Mesothelial cell of epicardium (in vitro differentiated cells): ENCODE measurements at places on chromosomes 6 and 20.
A peak's percentile ranks its signal among the peaks of the same experiment; 100 is the strongest.

GRCh38 chr6:37004044-37004980 lies 1.1 kb upstream of the FGD2 start:
- DNase-seq, result no peak

GRCh38 chr6:150443621-150444020 lies 74.8 kb downstream of the IYD start:
- no peak for DNase-seq

DNA sequence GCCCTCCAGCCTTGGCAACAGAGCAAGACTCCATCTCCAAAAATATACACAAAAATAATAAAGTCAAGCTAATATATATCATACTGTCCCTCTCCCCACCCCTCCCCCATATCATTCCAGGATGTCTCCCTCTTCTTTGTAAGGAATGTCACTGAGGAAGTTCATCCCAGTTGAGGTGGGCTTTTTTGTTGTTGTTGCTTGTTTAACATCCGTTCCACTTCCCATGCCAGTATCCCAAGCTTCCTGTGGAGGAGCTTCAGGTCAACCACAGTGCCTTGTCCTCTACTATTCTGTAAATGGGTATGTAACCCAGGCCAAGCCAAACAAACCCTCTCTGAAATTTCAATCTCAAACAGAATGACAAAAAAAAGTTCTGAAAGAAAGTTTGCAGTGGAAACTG lies 19.0 kb upstream of the PTPN1 start:
- no peak for DNase-seq

DNA sequence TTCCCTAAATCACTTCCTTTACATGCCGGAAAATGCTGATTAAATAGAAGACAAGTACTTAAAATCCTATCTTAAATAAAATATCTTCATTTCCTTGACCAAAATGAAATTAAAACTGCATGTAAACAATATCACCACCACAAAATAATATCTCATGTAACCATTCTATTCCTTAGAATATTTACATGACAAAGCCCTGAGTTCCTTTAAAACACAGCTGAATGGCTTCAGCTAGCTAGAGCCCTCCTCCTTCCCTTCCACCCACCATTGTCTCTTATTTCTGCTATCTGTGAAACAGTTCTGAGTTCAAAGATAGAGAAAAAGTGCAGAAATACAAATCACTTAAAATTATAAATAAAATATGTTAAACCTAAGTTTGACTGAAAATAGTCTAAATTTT lies 103.1 kb downstream of the HIVEP2 start:
- DNase-seq, result no peak

DNA sequence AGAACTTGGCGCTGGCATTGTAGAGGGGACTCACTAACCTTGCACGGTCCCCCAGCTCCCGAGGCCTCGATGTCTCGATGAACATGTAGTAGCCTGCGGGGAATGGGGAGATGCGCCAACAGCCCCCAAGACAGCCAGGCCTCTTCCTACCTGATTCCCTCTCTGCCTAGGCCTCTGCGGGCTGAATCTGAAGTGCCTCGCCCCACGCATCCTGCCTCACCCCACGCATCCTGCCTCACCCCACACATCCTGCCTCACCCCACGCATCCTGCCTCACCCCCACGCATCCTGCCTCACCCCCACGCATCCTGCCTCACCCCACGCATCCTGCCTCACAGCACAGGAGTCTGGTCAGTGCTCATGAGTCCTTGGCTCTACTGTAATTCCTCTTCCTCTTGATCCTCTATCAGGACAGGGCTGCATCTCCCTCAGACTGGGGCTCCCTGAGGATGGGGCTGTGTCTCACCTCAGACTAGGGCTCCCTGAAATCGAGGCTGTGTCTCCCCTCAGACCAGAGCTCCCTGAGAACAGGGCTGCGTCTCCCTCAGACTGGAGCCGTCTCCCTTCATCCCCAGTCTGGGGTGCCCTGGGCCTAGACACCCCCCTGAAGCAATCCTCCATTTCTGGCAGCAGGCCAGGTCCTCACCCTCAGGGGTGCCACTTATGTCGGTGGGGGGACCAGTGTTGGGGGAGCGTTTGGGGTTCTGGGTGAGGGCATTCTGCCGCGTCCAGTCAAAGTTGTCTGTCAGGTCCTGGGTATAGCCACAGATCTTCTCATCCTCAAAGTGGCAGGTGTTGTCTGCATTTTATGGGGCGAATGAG lies 53.6 kb downstream of the MDGA1 start:
- DNase-seq, result no peak

DNA sequence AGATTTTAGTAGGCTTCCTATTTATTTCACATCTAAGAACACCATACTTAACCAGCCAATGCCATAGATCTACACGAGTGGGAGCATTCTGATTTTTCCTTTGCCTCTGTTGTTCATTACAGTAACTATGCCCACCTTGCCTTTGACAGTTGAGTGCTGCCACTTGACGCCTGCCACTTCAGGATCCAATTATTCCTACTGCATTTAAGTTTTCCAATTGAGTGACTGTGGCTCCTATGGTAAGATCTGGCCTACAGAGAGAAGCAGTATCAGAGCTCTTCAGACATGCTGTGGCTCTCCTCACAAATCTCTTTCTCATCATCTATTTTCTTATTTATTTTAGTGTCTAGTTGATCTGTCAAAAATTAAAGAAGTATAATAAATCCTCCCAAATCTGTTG lies 403.0 kb upstream of the SPTLC3 start:
- DNase-seq, result no peak

- DNase-seq, result no peak
These were observed 231.9 kb upstream of the SGK1 start for GRCh38 chr6:134549854-134550253.

DNA sequence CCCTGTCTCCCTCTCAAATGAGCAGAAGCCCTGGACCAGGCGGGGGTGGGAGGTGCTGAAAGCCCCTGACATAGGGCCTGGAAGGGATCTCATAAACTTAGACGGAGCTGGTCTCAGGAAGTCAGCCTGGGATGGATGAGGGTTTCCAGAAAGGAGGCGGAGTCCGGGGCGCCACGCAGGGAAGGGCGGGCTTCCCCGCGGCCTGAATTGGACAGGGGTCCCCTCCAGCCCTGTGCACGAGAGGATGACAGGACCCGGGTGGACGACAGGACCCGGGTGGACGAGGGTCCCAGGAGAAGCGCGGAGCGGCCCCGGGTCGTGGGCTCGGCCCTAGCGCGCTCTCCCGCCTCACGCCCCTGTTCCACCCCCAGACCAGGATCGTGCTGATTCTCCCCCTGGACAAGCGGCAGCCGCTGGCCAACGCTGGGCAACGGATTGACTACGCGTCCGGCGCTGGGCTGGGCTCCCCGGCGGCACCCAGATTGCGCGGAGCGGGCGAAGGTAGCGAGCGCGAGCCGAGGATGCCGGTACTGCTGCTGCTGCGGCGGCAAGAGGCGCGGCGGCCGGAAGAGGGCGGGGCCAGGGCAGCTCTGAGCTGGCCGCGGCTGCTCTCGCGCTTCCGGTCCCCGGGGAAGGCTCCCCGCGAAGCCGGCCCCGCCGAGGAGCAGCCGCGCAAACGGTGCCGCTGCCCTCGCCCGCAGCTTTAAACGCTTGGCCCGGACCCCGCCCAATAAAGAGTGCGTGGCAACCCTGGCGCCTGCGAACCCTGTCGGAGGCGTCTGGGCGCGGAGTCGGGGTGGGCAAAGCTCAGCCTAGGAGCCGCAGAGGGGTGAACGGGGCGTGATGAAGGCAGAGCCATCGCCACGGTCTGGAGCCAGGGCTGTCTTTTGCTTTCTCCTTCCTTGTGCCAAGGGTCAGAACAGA lies 1.3 kb downstream of the C20orf144 start:
- peak; percentile 85 for DNase-seq

GRCh38 chr6:99559057-99559456 lies 9.4 kb downstream of the CCNC start:
- no peak for DNase-seq

DNA sequence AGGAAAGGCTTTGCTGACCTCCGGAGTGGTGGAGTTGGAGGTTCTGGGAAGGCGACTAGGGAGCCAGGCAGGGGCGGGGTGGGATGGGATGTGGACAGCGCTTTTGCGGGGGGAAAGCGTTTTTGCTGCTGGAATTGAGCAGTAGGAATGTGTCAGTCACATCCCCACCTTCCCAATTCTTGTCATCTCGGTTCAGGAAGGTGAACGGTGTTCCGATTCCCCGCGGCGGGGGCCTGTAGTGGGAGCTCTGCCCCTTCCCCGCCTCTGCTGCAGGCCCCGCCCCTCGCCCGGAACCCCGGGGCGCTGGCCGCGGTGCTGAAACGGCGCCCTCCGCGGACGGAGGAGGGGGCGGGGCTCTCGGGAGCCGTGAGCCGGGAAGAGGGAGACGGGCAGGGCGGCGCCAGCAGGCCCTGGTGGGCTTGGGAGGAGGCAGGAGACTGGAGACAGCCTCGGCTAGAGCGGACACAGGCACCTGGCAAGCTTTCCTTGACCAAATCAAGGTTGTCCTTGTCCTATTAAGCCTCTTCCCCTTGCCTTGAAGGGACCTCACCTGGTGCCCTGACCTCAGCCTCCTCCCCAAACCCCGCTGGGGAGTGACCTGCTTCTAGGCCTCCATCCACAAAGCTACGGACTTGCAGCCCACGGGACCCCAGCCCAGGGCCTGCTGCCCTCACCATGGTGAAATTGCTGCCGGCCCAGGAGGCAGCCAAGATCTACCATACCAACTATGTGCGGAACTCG lies at the start of gene LHFPL5:
Gene LHFPL5, plus strand, starts transcription at position 357 of the 741 bp plus-strand sequence. Its CDS starts 319 bp downstream, at position 676.
- DNase-seq, result peak; percentile 78

- DNase-seq, result no peak
These were observed 41.0 kb upstream of the GLP1R start for GRCh38 chr6:39007575-39007974.

GRCh38 chr20:21684671-21685070 lies 20.8 kb upstream of the PAX1 start:
- DNase-seq, result no peak

GRCh38 chr6:22737331-22737730 lies 168.0 kb downstream of the HDGFL1 start:
- DNase-seq, result no peak

DNA sequence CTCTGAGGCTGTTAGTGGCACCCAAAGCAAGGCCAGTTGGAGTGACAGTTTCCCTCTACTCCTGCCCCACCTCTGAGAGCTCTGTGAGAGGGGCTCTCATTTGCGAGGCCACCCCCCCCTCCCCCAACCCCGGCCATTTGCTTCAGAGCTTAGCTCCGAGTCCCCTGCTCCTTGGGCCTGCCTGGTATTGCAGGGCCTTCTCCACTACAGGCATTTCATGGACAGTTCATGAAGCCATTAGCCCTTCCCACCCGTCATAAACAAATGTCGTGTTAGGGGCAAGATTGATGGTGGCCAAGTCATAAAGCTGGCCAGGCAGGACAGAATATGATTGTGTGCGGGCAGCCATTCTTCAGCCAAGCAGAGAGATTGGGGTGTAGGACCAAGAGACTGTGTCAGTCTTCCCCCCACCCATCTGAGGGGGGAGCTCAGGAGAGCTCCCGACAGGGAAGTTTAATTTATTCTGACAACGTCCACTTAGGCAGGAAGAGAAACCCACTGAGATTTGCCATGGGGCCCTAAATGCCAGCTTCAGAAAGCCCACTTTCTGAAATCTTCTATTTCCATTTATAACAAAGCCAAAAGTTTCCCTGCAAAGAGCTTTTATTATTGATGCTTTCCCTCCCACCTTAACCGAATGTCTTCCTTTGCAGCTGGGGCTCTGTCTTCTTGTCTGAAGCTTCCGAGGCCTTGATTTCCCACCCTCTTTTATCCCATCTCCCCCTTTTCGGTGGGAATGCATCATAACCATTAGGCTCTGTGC lies 7.2 kb downstream of the FOXC1 start:
- DNase-seq, result no peak

DNA sequence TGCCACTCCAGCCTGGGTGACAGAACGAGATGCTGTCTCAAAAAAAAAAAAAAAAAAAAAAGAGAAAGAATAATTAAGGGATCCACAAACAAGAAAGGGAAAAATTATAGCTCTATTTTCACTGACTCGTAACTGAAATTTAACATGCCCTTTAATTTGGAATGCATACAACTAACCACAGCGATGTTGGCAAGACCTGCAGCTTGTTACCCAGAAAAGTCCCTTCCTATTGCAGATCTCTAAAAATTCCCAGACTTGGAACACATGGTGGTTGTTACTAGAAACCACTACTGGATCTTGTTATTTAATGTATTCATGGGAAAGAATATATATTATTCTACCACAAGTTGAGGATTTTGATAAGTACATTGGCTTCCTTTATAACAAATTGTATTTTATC lies 27.8 kb upstream of the SMIM28 start:
- DNase-seq, result no peak

GRCh38 chr6:20173833-20174792 lies 38.2 kb downstream of the MBOAT1 start:
- DNase-seq, result no peak

DNA sequence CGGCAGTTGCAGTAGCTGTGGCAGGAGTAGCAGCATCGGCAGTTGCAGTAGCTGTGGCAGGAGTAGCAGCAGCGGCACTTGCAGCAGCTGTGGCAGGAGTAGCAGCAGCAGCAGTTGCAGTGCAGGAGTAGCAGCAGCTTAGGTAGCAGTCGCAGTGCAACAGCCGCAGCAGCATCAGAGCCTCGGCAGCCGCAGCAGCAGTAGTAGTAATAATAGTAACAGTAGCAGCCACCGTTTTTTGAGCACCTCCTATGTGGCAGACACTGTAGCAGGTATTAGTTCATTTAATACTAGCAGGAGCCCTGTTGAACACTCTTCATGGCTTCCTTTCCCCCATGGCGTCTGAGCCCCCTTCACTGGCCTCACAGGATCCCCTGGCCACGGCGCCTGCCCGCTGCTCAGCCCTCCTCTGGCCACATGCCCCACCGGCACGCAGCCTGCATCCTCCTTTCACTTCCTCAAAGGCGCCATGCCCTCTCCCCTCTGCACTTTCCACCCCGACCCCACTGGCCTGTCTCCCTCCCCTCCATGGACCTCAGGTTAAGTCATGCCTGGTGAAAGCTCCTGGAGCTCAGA lies 19.1 kb upstream of the IRF4 start:
- DNase-seq, result no peak

- DNase-seq, result no peak
These were observed 12.8 kb upstream of the ILRUN start for GRCh38 chr6:34709386-34709785.

DNA sequence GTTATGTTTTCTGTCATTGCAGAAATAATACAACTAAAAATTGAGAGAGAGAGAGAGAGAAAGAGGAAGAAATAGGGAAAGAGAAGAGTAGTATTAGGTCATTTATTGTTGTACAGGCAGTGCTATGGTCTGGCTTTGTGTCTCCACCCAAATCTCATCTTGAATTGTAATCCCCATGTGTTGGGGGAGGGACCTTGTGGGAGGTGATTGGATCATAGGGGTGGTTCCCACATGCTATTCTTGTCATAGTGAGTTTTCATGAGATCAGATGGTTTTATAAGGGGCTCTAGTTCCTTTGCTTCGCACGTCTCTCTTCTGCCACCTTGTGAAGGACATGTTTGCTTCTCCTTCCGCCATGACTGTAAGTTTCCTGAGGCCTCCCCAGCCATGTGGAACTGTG lies 677.4 kb upstream of the CHD6 start:
- DNase-seq, result no peak

- no peak for DNase-seq
These were observed 43.1 kb downstream of the BLTP3A start for GRCh38 chr6:34834789-34835518.
